ENCODE measurements at places on chromosomes 6 and 20.

DNA sequence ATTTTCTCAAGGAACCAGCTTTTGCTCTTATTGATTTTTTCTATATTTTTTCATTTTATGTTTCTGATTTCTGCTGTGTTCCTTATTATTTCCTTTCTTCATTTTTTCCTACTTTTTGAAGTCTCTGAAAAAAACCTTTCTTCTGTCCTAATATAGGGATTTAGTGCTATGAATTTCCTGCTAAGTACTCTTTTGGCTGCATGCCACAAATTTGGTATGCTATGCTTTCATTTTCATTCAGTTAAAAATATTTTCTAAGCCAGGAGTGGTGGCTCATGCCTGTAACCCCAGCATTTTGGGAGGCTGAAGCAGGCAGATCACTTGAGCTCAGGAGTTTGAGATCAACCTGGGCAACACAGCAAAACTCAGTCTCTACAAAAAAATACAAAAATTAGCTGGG, 30.6 kb downstream of the SIRPD start:
- no peak for DNase-seq

GRCh38 chr6:169783401-169783800, 32.0 kb downstream of the ERMARD start:
- DNase-seq = no peak

DNA sequence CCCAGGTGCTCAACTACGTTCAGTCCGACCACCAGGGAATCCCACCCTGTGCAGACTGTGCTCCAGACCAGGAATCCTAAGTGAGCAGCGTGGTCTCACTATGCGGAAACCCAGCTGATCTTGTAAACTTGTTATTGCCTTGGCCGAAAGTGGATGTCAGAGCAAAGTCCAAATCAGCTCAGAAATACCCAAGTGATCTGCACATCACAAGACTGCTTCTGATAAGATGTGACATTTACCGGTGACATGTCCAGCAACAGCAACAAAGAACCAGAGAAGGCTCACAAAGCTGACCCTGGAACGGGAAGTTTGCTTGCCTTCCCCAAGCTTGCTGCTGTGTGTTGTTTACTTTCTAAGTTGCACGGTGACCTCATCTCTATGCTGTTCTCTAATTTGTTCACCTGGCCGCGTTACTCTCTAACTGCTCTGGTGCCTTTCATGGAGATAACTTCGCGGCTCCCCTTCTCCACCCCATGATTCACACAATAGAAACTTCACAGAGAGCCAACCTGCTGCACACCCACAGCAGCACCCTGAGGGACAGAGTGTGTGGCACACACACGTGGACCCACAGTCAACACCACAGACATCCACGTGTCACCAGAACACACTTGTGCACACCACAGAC, 1.7 kb downstream of the BNIP5 start:
- no peak for DNase-seq

- DNase-seq = no peak
These were observed 2.5 kb upstream of the ZSCAN16 start for GRCh38 chr6:28121876-28122275.

DNA sequence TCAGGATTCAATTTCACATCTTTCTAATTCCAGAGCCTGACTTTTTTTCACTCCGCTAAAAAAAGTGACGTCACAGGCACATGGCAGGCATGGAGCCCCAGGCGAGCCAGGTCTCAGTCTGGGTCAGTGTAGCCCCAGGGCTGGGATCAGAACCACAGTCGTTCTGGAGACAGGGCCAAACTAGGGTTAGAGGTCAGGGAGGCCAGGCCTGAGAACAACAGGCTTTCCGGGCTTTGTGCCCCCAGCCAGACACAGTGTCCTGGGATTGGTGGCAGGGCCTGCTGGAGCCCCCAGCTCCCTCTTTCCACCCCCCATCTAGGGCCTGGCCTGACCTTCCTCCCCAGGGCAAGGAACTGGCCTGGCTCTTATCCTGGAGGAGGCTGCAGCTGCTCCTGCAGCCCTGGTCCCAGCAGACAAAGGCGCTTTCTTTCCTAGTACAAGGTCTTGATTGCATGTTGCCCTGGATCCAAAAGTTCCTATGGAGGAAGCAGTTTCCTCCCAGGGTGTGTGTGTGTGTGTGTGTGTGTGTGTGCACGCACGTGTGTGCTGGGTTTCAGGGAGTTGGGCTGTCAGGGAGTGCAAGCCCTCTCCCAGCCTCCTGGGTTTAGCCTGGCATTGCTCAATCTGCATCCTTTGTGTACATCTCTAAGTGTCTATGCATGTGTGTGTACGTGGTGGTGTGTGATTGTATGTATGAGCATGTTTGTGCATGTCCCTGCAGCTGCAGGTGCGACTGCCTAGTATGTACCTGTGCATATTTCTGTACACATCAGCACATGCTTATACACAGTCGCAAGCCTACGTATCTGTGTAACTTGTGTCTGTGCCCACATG, 26.5 kb upstream of the EMILIN3 start:
- no peak for DNase-seq

- no peak for DNase-seq
These were observed 52.1 kb downstream of the RIPOR2 start for GRCh38 chr6:24883618-24884017.

- DNase-seq = no peak
These were observed 52.9 kb upstream of the TAF8 start for GRCh38 chr6:41997456-41997855.

- DNase-seq = no peak
These were observed 24.8 kb upstream of the FOXQ1 start for GRCh38 chr6:1287103-1287591.

GRCh38 chr20:16806886-16807285, 58.7 kb downstream of the OTOR start:
- no peak for DNase-seq

DNA sequence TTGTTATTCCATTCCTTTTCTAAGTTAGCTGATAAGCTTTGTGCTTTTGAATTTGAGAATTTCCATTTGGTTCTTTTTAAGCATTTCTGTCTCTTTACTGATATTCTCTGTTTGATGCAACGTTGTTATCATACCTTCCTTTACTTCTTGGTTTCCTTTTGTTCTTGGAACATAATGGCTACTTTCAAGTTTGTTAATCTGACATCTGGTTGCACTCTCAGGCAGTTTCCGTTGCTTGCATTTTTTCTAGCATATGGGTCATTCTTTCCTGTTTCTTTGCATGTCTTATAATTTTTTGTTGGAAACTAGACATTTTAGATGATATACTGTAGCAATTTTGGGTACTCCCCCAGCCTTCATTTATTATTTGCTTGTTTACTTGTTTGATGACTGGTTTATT, 12.5 kb downstream of the CDC5L start:
- DNase-seq = no peak
